ENCODE measurements at places on chromosomes 4 and X.

DNA sequence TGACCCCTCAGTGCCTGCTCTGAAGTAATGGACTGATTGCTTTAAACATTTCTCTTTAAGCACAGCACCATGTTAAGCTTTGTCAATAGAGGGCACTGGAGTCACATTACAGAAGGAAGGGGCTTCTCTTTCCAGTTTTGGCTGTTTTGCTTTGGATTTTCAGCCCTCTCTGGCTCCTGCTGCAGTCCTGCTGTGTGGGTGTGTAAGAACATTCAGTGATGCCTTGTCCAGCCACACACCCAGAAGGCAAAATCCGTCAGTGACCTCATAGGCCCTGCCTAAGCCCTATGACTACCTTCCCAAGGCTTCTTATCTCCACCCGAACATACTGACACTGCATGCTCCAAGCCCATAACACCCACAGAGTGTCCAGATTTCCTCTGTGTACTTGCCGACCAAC is 215.3 kb upstream of the CTSO start:
- no peak for DNase-seq

- DNase-seq: no peak
Measured at GRCh38 chrX:130623518-130623917, 221.7 kb downstream of the RBMX2 start.

- DNase-seq: no peak
Measured at GRCh38 chr4:40736910-40737309, 12.8 kb upstream of the NSUN7 start.

DNA sequence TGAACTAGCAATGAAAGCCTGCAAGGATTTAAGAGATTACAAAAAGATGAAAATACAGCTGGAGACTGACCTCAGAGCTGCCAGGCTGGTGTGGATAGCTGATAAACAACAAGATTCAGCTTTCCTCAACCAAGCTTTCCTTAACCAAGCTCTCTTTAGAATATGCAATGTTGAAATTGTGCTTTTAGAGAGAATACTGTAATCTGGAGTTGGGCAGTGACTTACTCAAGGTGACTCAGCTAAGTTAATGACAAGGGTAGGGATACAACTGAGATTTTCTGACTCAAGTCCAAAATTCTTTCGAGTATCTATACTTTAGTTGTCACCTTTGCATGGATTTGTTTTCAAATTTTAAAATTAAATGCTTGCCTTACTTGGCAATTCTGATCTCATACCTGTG is 98.0 kb downstream of the AMMECR1 start:
- DNase-seq: no peak

GRCh38 chr4:88761861-88762523 is 64.4 kb upstream of the NAP1L5 start:
- DNase-seq: no peak

DNA sequence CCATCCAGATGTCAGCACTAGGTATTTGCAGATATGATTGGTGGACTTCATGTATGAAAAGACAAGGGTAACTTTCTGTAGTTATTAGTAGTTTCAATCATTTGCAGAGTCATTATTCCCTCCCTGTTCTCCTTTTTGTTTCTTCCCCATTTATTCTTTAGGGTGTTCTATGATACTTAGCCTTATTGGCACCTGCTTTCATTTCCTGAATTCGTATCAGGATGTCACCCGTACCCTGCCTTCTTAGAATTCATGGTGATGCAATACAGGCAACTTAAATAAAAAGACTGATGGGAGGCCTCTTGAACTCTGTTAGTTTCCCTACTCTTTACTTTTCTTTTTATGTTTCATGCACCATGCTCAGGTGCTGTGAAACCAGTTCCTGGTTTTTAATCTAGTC is 24.2 kb downstream of the MAGED1 start:
- DNase-seq: no peak

All from stimulated activated CD4-positive, alpha-beta T cell treated with anti-CD3 and anti-CD28 coated beads, Interleukin-1b, Interleukin-23, amount 100 ng/mL, for 4 hours (primary cell).